ENCODE measurements at places on chromosomes 5 and 9.

DNA sequence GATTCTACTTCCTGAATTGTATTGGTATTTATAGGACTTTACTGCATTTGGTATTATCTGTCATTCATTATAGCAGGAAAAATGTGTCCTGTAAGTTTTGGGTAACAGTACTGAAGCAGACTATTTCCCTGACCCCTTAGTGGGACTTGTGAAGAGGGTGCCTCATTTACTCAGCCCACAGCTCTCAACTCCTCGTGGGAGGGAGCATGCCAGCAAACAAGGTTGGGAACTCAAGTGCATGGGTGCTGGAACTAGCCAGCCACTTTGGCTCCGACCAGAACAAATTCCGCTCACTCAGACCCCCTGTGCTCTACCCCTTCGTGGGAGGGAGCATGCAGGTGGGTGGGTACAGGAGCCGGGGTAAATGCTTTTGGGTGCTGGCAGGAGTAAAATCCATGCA lies 1773.5 kb upstream of the WWC1 start:
- DNase-seq, result peak; percentile 33

DNA sequence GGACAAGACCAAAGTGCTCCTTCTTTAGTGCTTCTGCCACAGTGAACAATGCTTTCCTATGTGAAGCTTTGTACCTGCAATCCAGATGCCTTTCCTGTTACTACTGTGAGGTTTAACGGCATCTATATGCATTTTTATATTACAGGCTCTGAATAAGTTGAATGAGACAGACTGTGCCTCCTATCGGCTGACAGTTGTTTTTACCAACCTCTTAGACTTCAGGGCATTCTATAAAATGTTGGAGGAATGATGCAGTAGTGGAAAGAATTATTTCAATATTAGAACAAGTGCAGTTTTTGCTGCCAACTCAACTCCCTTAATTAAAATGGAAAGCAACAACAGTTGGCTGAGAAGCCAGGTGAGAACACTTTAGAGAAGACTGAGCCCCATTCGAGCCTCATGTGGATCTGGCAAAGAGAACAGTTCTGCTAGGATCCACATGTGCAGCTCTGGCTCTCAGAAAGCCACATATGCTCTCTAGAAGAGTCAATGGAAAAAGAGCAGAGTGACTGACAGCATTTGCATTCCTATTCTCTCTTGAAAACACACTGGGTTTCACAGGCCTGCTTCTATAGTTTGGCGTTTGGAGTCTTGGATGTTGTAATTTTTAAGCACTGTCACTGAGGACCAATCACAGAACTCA lies 147.5 kb downstream of the LURAP1L start:
- DNase-seq, result no peak

DNA sequence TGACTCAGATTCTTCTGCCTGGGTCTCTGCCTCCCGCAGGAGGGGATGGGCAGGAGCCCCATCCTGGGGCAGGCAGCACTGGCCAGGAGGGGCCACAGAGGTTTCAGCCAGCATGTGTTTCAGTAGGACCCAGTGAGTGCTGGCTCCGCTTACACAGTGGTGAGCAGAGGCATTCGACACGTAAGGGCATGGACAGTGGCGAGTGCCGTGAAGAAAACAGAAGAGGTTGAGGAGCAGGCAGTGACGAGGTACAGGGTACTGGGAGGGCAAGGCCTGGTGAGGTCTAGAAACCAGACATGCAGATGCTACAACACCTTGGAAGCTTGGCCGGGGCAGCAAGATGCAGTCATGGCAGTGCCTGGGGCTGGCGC lies 41.5 kb downstream of the CACNA1B start:
- no peak for DNase-seq

GRCh38 chr5:142065273-142065672 lies 43.3 kb upstream of the NDFIP1 start:
- DNase-seq, result no peak

GRCh38 chr9:80775530-80775929 lies 913.8 kb downstream of the TLE1 start:
- DNase-seq, result no peak

GRCh38 chr9:19769213-19769612 lies 19.6 kb downstream of the SLC24A2 start:
- DNase-seq, result no peak

- DNase-seq, result peak; percentile 70
These were observed 145.0 kb downstream of the FSTL4 start for GRCh38 chr5:133467335-133467779.

DNA sequence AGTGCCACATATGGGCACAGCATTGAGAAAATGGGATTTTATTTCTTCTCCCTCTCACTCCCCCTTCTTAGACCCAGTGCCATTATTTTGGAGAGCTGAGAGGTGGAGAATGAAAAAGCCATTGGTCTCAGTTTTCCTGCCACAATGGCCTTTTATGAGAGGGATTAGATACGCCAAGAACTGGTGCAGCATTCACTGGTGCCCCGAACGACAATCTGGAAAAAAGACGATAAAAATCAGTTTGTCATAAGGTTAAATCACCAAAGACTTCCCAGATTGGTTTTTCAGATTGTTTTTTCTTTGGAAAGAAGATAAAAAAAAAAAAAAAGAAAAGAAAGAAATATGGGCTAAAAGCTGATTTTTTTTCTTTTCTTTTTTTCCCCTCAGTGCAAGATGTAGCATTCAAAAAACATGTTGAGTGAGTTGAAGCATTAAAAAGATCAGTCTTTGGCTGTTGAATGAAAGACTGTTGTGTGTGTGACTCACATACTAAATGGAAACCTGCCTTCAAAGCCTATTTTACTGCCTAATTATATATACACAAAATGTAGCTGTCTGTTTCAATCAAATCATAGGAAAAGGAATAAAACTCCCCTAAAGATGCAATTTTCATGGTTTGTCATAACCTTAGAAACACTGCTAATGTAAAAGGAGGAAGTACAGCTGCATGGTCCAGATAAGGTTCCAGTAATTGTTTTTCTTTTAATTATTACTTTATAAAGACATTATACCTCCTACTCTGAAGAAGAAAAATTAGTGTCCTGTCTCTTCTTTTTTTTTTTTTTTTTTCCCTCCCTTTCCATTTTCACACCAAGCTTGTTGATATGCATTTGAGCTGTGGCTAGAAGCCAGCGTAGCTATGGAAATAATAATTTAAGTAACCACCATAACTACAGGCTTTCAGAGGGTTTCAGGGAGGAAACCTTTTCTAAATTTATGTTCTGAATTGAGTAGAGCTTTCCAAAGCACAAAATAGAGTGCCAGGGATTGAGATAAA lies 27.2 kb upstream of the ZNF608 start:
- no peak for DNase-seq

GRCh38 chr9:120212853-120213200 lies 367.1 kb downstream of the CDK5RAP2 start:
- DNase-seq, result no peak

DNA sequence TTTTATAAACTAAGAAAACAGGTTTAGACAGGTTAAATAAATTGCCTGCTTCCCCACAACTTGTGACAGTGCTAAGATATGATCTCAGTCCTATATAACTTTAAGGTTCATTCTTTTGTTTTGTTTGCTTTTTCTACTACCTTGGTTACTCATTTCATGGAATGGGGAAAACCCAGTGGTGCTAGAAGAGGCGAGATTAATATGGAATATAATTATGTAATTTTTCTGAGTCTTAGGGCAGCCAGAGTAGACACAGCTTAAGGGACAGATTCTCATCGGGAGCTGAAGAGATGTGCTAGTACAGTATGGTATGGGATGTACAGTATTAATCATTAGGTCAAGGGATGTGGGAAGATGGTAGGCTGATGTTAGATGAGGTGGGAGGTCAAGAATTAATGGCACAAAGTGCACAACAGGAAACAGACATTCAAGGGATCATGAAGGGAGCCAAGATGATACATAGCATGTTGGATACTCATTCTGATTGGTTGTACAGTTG lies 6.2 kb downstream of the TRIM32 start:
- DNase-seq, result no peak

DNA sequence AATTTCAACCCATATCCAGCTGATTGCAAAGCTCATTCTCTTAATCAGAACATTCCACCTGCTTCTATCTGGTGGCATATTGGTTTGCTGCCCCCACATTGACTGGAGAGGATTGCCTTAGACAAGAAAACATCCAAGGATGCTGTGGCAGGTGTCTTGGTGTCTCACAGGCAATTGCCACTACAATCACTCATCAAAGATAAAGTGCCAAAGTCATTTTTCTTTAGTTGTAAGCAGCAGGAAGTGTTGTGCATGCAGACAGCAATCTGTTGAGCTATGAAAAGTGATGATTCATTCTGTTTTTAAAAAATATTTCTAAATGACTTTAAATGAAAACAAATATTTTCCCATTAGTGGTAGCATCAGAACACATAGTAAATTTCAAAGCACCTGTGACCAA lies 53.9 kb downstream of the CDH6 start:
- DNase-seq, result no peak

DNA sequence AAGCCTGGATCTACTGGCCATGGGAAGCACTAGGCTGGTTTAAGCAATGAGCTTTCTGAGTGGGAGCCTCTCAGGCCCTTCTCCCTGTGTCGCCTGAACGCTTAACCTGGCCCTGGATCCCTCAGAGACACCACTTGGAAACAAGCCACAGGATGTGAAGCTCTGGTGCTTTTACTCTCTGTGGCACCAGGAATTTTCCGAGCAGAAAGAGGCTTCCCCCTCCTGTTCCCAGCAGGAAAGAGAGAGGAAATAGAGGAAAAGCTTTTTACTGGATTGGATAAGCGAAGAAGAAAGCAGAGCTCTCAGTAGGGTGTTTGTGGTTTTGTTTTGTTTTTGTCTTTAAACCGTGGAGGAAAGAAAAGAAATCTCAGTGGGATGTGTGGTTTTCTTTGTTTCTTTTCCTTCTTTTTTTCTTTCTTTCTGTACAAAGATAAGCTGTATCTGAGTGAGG lies 34.5 kb downstream of the COL15A1 start:
- DNase-seq, result no peak

DNA sequence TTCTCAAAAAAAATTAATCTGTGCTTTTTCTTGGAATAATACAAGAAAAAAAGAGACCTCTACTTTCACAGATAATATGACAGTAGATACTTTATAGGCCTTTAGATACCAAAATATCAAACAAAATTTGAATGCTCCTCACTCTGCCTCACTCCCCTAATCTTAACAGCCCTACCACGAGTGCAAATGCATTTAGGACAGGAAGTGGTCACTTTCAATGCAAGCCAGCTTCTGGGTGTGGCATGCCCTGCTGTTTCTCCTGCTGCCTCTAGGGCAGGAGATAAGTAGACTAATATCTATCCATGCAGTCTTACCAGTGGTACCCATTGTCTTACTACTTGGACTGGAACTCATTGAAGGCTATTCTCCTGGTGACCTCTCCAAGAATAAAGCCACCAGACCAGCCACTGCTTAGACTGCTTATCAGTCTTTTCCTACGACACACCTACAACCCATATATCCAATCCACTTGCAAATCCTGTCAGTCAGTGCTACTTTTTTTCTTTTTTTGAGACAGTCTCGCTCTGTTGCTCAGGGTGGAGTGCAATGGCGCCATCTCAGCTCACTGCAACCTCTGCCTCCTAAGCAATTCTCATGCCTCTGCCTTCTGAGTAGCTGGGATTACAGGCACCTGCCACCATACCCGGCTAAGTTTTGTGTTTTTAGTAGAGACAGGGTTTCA lies 23.0 kb downstream of the FRRS1L start:
- DNase-seq, result no peak

GRCh38 chr9:134875371-134875770 lies 5.2 kb upstream of the FCN2 start:
- DNase-seq, result no peak

DNA sequence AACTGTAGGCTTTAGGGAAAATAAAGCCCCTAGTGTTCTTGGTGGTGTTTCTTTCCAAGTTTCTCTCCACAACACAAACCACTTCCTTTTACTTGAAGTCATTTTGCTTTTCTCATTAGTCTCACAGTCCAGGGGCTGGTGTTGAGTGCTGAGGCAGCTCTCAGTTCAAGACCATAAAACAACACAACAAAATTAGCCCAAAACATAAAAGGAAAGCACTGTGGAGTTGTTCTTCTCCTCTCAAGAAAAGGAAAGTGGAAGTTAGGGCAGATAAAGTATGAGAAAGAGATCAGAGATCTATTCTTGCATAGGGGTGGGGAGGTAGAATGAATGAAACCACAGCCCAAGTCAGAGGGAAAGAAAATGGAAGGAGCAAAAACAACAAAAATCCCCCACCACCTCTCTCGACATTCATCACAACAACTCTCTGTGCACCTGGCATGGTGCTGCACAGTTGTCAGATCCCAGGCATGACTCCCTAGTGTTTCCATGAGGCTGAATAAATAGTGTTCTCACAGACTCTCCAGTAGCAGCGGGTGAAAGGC lies 569.9 kb downstream of the RAB3C start:
- no peak for DNase-seq

All from endodermal cell (in vitro differentiated cells).